Left ventricle myocardium superior (tissue), 1 donor: ENCODE measurements at places on chromosomes 13 and 19. TPM values are rescaled to one million over a fixed set of nuclear protein-coding genes. Genes with fewer than 3 reads are reported as not detected.
A peak's percentile ranks its signal among the peaks of the same experiment; 100 is the strongest.

- peak; percentile 43 for DNase-seq
Measured at GRCh38 chr13:52848455-52849195, at the start of gene PCDH8. PCDH8 (minus strand) TSS chr13:52848640; CDS start chr13:52848436, 204 bp downstream.

DNA sequence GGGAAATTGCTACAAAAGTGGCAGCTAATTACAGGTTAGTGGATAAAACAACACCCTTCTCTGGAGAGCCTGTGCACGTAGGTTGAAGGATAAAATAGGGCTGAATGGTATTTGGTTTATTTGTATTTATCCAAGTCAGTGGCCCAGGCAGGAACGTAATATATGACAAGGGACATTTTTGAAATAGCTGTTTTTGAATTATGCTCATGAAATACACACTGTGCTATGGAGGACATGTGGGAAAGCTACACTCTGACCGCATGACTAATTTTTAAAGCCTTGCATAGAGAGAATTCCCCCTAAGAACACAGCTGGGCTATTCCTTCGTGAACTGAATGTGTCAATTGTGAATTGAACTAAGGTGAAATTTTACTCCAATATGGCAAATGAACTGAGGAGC lies 292.1 kb upstream of the MAB21L1 start:
- DNase-seq: no peak

- peak; percentile 52 for DNase-seq
Measured at GRCh38 chr13:113742000-113742441, 17.0 kb upstream of the TMEM255B start.

DNA sequence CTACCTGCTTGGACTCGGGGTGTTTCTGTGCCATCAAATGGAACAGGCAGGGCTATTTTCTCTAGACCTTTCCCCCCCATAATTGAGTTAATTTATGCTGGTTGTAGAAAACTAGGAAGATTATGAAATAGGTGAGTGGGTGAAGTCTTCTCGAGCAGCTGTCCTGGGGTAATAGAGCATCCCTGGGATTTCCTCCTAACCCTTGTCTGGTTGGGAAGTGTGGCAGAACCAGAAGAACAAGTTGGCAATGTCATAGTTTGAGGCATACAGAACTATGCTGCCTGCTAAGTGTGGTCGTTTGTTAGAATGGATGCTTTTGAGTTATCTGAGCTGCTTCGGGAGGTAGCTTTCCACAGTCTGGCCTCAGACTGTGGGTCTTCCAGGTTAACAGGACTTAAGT lies 3.7 kb downstream of the GATAD2A start:
- no peak for DNase-seq

DNA sequence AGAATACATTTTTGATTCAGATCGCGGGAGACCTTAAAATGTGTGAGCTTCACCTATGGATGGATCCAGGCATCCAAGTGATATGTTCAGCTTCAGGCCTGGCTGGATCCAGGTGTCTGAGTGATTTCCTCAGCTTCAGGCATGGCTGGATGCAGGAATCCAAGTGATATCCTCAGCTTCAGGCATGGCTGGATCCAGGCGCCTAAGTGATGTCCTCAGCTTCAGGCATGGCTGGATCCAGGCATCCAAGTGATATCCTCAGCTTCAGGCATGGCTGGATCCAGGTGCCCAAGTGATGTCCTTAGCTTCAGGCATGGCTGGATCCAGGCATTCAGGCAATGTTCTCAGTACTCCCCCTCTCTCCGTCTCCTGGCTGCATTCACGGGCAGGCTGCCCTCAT lies 60.7 kb downstream of the KCNC3 start:
- DNase-seq: no peak

DNA sequence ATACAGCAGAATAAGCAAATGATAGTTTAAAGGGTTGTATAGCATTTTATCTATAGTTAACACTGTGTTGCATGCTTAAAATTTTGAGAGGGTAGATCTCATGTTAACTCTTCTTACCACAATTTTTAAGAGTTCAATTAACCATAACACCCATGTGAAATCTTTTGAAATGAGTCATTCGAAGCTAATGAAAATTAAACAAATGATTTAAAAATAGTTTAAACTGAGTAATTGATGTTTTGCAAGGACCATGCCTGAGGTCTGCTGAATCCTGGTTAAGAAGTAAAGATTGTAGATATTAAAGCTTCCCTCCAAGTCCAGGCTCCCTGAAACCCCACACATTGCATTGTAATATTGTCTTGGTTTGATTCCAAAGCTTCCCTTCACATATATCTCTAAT lies 176.7 kb upstream of the RNF113B start:
- no peak for DNase-seq

DNA sequence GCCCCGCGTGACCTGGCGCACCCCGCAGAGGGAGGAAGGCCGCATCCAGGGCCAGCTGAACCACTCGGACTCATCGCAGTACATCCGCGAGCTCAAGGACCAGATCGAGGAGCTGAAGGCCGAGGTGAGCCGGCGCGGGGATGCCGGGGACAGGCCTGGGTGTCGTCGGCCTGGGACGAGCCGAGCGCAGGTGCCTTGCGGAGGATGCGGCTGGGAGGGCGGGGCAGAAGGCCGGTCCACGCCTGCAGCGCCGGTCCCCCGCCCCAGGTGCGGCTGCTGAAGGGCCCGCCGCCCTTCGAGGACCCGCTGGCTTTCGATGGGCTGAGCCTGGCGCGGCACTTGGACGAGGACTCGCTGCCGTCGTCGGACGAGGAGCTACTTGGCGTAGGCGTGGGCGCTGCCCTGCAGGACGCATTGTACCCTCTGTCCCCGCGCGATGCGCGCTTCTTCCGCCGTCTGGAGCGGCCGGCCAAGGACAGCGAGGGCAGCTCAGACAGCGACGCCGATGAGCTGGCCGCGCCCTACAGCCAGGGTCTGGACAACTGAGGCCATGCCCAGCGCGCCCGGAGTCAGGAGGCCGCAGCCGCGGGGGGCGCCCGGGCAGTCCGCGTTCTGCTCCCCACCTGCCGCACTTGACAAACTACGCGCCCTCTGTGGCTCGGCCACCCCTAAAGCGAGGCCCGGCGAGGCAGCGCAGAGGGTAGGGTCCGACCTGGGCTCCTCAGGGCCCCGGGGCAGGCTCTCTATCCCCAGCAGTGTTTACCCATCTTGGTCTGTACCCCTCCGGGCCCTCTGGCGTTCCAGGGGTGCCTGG lies 10.8 kb downstream of the PRR36 start:
- no peak for DNase-seq

DNA sequence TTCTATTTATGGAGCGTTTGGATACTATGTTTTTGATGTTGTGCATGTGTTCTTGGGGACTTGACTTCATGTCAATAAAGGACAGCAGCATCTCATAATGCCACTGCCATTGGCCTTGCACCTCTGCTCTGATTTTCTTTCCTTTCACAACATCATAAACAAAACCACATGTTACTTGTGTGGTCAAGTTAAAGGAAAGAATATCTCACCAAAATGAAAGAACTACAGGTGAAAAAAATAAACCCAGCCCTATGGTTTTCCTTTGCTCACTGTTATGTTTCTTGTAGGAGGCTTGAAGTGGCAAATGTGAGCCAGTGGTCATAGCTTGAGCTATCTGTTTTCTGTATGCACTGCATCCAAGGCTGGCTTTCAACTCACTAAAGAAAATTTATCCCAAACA lies 240.4 kb downstream of the KCNRG start:
- DNase-seq: no peak

DNA sequence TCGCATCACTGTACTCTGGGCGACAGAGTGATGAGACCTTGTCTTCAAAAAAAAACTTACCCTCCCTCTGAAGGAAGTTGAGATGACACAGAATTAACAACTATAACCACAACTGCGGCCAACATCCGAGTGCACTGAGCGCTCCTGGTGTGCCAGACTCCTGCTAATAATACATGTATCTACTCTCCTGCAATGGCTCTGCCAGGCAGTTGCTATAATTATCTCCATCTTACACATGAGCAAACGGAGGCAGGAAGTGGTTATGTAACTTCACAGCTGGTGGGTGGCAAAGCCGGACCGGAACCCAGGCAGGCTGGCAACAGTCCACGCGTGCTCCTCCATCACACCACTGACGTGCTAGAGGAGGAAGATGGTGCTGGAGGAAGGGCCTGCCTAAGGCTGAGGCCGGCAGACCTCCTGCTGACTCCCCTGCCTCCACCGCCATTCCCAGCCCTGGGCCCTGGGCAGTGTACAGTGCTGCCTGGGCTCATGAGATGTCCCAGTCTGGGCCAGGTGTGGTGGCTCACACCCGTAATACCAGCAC lies 12.6 kb downstream of the XRCC1 start:
- DNase-seq: peak; percentile 90

GRCh38 chr19:35153701-35154524 lies 622 bp upstream of the FXYD5 start:
- DNase-seq: peak; percentile 52

- peak; percentile 90 for DNase-seq
Measured at GRCh38 chr19:3409346-3410064, 43.1 kb downstream of the NFIC start.

DNA sequence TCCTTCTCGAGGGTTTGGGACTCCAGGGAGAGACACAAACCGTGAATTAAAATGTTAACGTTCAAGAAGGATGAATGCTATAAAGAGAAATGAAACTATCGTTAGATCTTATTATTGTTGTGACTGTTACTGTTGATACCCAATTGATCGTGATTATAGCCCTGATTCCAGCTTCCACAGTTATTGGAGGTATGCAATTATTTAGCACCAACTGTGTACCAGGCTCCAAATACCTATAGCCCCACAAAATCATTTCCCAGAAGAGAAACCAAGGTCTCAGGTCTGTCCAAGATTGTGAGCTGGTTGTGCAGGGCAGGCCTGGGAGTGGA lies 30.1 kb upstream of the NFIC start:
- DNase-seq: no peak

- no peak for DNase-seq
Measured at GRCh38 chr19:19176950-19177349, 6.9 kb upstream of the MEF2B start.

DNA sequence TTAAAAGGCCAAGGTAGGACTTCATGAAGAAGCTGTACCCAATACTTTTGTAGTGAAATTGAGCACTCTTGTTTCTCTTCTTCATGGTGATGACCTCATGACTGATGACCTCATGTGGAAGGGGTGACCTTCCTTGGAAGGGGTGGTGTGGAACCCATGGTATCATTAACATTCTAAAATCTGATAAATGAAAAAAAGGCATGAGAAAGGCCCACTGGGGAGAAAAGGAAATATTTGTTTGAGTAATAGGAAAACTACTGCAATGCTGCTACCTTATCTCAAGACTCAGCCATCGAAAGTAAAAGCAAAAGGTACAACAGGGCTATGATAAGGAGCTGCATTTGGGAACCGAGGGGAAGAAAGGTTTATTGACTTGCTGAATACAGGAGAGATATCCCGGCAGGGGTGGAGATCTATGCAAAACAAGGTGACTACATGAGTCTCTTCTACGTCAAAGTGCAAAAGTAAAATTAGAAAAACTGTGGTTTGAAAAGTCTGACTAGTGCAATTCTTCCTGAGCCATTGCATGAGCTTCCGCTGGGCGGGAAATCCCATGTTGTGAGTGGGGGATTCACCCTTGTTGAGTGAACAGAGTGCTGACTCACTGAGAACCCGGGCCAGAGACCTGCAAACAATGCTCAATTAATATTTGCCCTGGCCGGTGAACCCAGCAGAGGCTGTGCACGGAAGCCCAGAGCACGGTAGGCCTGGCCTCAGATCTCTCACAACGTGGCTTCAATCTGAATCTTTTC lies 138.9 kb upstream of the RFC3 start:
- DNase-seq: peak; percentile 39

DNA sequence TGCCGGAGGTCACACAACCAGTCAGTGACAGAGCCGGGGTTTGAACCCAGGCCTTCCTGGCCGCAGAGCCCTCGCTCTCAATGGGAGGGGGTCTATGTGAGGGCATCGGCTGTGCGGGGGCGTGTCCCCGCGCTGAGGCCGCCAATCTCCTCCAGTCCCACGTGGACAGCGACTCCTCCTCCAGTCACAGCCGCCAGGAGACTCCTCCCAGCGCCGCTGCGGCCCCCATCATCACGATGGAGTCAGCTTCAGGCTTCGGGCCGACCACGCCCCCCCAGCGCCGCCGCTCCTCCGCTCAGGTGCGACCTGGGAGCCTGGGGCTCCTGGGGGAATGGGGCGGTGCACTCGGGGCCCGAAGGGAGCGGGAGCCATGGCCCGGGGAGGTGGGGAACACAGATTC lies 6.0 kb downstream of the SPRED3 start:
- DNase-seq: no peak

DNA sequence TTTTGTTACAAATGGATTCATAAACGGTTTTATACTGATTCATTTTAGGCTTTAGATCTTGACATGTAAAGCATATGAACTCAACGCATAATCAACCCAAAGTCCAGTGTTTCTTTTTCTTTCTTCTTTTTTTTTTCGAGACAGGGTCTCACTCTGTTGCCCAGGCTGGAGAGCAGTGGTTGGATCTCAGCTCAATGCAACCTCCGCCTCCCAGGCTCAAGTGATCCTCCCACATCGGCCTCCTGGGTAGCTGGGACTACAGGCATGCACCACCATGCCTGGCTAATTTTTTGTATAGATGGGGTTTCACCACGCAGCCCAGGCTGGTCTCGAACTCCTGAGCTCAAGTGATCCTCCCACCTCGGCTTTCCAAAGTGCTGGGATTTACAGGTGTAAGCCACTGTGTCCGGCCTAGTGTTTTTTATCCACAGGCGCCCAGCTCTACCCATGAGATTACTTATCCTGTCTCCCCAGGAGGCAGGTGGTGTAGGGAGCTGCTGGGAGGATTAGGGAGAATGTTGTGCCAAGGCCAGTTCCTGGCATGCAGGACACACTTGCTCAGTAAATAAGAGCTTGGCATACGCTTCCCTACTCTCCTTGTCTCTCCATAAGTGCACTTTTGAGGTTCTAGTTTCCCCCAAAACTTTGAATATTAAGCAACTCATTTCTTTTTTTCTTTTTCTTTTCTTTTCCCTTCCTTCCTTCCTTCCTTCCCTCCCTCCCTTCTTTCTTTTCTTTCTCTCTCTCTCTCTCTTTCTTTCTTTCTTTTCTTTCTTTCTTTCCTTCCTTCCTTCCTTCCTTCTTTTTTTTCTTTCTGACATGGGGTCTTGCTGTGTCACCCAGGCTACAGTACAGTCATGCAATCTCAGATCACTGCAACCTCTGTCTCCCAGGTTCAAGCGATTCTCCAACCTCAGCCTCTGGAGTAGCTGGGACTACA lies 4.8 kb upstream of the CEBPA start:
- DNase-seq: no peak

GRCh38 chr13:95642028-95642621 lies 2.4 kb downstream of the DZIP1 start:
- peak; percentile 69 for DNase-seq

DNA sequence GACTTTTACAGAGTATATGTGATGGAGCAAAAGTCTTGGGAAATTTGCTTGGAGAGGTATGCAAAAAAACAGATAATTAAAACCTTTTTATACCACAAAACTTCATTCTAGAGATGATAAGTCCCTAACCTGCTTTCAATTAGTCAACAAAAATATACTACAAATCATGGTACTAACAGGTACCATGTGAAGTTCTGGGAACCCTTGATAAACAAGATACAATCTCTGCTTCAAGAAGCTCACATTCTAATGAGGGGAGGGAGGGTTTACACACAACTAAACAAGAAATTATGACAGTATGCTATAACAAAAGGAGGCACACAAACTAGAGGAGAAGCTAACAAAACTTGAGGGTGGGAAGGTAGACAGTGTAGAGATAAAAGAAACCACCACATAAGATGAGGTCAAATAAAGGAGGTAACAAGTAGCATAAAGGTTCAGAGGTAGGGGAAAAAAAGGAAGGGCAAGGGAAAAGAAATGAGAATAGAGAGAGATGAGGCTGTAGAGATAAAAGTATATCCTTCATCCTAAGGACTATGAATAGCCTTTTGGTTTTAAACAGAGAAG lies 91.4 kb downstream of the MYCBP2 start:
- no peak for DNase-seq

LPAR2 gene
- 1.6 TPM for total RNA-seq

ATXN8OS gene
- not detected for total RNA-seq

COMP gene
- not detected for total RNA-seq

SOX1 gene
- not detected for total RNA-seq

SPACA4 gene
- total RNA-seq: not detected
